ENCODE measurements at places on chromosomes 13 and 19.

- no peak for DNase-seq
Measured at GRCh38 chr13:34346626-34347025, 528.7 kb downstream of the RFC3 start.

- no peak for DNase-seq
Measured at GRCh38 chr13:71808708-71809107, 58.3 kb downstream of the DACH1 start.

DNA sequence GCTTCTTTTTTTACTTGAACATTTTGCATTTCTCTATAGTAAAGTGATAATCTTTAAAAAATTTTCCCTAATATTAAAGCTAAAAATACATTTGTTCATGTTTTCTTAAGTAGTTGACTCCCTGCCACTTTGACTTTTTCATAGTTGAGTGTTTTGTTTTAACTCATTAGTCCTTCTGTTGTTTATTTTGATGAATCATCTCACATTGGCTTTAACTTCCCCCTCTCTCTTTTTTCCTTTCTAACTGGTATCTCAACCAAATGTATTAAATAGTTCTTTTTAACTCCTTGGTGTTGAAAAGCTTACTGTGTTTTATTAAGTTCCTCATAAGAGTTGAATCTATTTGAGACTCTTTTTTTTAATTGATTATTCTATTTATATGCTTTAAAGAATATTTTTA, 2.8 kb downstream of the TNFSF13B start:
- no peak for DNase-seq

GRCh38 chr19:38561053-38561606, 56.6 kb downstream of the MAP4K1 start:
- no peak for DNase-seq
